ENCODE measurements at places on chromosomes 7 and 10.
A peak's percentile ranks its signal among the peaks of the same experiment; 100 is the strongest.

DNA sequence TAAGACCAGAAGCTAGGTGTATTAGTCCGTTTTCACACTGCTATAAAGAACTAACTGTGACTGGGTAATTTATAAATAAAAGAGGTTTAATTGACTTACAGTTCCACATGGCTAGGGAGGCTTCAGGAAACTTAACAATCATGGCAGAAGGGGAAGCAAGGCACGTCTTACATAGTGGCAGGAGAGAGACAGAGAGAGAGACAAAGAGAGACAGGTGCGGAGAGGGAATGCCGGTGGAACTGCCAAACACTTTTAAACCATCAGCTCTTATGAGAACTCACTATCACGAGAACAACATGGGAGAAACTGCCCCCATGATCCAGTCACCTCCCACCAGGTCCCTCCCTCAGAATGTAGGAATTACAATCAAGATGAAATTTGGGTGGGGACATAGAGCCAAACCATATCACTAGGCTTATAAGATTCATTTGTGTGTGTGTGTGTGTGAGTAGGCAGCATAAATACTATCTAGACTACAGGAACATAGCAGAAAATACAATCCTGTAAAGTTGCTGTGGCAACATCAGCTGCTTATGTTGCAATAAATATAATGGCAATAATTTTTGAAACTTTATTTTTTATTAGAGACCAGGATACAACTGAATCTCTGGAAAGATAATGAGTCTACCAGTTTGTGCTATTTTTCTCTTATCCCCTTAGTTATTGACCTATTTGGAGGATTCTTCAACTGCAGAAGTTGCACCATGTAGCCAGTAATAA lies 77.1 kb downstream of the NRF1 start:
- no peak for DNase-seq

DNA sequence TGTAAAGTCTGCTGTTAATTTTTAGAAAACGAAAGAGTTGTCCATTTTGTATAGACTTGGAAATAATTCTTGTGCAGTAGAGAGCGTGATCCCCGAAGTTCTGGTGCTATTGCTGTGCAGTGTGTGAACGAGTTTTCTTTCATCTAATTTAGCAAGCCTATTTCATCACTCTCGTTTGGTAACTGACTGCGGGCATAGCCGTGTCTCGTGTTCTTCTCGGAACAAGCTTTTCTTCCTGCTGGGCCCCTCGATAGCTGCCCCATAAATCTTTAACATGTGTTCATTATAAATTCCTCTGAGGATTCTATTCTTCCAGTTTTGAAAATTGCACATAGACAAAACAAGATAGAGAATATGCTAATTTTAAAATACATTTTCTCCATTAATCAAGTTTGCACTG lies 622.0 kb upstream of the PFKP start:
- DNase-seq: no peak

DNA sequence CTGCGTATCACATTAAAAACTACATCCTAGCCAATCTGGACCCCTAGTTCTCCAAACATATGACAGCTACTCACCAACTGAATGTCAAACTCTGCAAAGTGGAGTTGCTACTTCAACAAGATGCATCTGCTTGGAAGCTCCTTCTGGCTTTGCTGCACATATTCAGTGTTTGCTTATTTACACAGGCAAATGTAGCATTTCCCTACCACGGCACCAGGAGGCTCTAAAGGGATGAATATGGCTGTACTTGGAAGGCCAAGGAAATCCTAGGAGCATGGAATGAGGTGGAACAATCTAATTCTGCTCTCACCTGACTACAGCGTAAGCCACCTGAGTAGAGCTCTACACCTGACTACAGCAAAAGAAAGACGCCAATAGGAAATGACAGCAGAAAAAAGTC lies 39.7 kb downstream of the MTPAP start:
- DNase-seq: no peak

- no peak for DNase-seq
Observed at GRCh38 chr7:71414490-71414889, 282.5 kb downstream of the GALNT17 start.

GRCh38 chr10:24952707-24953645 lies 570 bp upstream of the PRTFDC1 start:
- DNase-seq: peak; percentile 15

DNA sequence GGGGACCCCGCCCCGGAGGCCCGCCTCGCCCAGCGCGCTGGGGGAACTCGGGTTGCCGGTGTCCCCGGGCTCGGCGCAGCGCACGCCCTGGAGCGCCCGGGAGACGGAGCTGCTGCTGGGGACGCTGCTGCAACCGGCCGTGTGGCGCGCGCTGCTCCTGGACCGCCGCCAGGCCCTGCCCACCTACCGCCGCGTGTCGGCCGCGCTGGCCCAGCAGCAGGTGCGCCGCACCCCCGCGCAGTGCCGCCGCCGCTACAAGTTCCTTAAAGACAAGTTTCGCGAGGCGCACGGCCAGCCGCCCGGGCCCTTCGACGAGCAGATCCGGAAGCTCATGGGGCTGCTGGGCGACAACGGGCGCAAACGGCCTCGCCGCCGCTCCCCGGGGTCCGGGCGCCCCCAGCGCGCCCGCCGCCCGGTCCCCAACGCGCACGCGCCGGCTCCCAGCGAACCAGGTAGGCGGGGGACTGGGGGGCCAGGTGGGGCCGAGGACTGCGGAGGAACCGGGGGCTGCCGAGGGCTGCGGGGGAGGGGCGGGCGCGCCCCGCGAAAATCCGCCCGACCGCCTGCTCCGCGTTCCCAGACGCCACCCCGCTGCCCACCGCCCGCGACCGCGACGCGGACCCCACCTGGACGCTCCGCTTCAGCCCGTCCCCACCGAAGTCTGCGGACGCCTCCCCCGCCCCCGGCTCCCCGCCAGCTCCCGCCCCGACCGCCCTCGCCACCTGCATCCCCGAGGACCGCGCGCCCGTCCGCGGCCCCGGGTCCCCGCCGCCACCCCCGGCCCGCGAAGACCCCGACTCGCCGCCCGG lies 574 bp downstream of the UTF1 start:
- DNase-seq: no peak

GRCh38 chr7:112453505-112454171 lies 3.4 kb downstream of the IFRD1 start:
- no peak for DNase-seq
